RCC 7860 (cell line): ENCODE measurements at places on chromosomes 3 and 15.
A peak's percentile ranks its signal among the peaks of the same experiment; 100 is the strongest.

DNA sequence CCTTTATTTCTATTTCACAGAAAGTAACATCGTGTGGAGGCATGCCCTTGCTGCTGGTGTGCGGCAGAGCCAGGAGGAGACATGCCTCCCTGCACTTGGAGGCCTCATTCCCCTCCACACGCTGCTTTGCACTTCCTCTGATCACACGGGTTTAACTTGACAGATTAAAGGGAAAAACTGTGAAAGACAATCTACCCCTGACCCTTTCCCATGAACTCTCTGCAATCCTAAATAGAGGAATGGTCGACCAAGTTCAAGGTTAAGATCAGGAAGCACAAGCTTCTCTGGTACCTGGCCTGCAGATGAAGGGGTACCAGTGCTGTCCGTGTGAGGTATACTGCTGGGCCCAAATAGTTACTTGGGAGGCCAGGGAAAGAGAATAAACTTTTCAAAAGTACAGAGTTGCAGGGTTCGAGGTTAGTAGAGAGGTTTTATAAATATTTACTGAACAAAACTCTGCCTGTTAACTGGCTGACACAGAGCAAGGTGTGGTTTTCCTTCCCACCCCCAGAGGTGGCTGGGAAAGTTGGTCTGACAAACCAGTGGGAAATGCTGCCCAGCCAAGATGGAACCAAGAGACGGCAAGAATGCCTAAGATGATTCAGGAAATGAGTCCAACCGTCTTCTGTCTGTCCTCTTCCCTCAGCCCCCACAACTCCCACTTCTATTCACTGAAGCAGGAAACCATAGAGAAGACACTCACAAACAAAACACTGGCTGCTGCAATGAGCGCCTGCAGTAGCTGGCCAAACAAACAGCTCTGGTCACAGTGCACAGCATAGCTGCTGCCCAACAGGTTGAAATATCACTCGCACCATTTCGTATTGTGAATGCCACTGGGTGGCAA lies 79.6 kb downstream of the IGF2BP2 start:
- DNase-seq = peak; percentile 98

DNA sequence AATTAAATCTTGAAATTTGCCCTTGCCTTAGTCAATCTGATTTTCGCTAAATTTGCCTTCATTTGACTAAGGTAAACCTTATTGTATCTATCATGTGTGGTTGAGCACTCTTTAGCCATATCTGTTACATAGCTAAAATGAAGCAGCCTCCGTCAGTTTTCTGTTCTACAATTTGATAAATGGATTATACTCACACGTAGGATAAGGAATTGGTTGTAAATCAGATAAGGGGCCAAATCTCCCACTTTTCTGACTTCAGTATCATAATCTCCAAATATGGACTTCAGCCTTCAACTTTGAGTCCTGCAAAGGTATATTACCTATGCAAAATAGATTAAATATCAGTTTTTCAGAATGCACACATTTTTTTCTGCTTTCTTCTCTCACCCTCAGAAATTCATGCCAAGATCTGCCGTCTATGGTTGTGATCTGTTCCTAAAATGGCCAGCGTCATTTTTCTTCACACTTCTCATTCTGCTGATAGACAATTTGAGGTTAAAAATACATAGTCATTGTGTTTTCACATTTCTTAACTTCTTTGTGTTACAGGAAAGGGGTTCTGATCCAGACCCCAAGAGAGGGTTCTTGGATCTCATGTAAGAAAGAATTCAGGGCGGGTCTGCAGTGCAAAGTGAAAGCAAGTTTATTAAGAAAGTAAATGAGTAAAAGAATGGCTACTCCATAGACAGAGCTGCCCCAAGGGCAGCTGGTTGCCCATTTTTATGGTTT lies 36.9 kb downstream of the RAB8B start:
- DNase-seq = no peak

DNA sequence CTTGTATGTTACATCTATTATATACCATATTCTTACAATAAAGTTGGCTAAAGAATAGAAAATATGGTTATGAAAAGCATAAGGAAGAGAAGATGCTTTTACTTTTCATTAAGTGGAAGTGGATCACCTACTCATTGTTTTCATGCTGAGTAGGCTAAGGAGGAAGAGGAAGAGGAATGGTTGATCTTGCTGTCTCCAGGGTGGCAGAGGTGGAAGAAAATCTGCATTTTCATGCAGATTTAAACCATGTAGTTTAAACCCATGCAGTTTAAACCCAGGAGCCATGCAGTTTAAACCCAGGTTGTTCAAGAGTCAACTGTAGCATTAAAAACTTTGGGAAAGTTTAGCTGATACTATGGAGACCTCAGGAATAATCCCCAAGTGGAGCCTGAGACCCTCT lies 214.8 kb upstream of the NAALADL2 start:
- no peak for DNase-seq

DNA sequence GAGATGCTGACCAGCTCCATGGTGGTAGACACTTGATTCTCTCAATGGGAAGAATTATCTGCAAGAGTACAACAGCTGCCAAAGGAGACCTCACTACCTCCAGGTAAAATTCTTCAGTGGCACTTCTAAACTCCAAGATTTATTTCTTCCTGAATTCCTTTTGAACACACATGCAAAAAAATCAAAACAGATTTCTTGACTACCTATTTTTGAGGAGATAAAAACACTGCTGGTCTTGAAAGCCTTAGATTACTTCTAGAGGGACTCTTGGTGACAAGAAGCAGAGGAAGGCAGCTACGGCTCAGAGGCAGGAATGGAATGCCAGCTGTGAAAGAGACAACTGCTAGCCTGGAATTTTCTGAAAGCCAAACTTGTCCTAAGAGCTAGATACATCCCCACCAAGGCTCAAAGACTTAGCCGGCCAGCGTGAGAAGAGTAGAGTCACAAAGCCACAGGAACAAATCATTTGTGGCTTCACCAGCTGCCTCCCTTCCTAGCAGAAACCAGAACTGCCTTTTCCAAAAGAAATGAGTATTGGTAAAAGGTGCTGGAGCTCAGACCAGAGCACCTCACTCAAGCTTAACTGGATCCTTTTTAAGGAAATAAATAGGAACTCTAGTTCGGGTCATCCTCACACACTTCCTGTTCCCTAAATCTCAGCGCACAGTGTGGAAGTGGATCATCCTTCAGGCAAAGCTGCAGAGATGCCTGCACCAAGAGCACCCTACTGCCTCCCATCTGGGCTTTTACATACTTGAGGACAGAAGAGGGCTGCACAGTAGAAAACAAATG lies 32.6 kb downstream of the CLK3 start:
- DNase-seq = no peak

- no peak for DNase-seq
Measured at GRCh38 chr3:32794487-32795308, 23.1 kb upstream of the TRIM71 start.

GRCh38 chr15:28094732-28095521 lies 4.2 kb downstream of the OCA2 start:
- no peak for DNase-seq

DNA sequence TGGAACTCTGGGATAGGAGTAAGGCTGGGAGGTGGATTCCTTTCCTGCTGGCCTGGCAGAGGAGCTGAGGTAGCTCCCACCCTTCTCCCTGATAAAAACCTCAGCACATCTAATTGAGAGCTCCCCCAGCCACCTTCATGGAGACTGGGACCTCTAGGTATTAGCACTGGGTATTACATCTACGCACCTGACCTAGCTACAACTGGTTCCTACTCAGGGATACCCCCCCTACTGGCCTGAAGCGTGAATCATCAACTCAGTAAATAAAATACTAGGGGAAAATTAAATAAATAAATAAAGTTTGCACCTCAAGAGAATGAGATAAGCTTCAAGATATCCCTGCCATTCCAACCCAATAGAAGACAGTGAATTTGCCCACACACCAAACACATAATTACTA lies 140.4 kb downstream of the NEK10 start:
- DNase-seq = no peak

- DNase-seq = no peak
Measured at GRCh38 chr3:129310111-129311011, 31.7 kb downstream of the HMCES start.

- DNase-seq = peak; percentile 56
Measured at GRCh38 chr15:31471731-31472430, 145.2 kb downstream of the KLF13 start.

DNA sequence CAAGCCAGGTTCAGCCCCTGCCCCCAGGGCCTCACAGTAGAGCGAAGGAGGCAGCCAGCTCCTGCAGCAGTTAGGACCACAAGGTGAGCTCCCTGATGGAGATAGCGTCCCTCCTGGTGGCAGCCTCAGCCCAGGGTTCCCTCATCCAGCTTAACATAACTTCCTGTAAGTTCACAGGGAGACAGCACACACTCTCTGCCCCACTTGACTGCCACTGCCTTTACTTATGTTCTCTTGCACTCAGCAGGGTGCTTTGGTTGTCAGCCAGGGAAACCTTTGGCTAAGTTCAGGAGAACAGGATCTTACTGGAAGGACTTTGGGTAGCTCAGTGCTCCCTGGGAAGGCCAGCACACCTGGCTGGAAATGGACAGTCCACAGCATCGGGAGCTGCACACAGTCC lies 10.9 kb downstream of the KBTBD13 start:
- DNase-seq = no peak

DNA sequence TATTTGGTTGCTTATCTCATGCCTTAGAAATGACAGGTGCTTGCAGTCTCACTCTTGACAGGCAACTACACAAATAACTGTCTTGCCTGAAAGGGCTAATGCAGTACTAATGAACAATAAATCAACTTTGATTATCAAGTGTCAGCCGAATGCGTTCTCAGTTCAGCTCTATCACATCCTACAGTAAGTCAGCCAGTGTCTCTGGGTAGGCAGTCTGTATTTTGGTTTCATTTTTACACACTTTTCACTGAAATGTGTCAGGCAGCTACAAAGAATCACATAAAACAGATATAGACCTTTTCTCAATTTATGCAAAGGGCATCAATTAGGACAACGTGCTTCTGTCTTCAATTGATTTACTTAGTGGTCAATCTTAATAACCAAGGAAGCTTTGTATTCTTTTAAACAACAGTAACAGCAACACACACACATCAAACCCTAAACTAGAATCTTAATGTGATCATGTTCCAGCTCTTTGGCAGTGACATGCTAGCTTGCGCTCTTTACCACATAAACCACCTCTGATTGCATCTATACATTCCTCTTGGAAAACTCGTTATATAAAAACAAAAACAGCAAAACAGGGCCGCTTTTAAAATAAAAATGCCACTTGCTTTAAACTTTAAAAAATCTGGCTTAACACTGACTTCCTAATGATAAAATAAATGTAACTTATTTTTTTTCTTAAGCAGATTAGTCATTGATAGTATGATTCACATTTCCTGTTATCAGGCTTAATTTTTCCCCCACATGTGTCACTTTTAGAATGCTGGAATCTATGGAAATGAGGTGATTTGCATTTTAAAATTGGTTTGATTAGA lies 520.4 kb downstream of the FOXP1 start:
- peak; percentile 17 for DNase-seq

- no peak for DNase-seq
Measured at GRCh38 chr15:63805993-63806980, 27.5 kb downstream of the HERC1 start.

DNA sequence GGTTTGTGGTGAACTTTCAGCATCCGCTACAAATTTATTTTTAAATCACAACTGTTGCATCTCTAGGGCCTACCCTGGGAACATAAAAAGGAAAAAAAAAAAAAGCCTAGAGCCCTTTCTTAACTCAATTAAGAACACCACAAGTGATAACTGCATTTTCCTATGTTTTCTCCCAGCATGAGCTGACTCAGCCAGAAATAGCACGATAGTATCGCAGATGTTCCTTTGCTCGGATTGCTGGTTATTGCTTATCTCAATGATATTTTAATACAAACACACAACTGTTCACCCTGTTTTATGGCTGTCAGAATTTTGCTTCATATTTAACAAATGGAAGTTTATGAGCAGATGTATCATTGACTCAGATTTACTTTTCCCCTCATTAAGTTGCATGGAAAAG lies 251.8 kb upstream of the SUCLG2 start:
- DNase-seq = no peak

- DNase-seq = no peak
Measured at GRCh38 chr15:74821091-74821789, 5.2 kb upstream of the CPLX3 start.

- DNase-seq = no peak
Measured at GRCh38 chr3:32951410-32951811, at the start of gene CCR4. Gene CCR4 (plus strand): TSS chr3:32951644. CDS start chr3:32953423, 1,779 bp downstream.

- no peak for DNase-seq
Measured at GRCh38 chr3:60399861-60400845, 851.1 kb downstream of the FHIT start.

GRCh38 chr3:14280326-14280725 lies 101.7 kb downstream of the LSM3 start:
- peak; percentile 17 for DNase-seq

- no peak for DNase-seq
Measured at GRCh38 chr15:69317392-69317841, 18.7 kb downstream of the PAQR5 start.

DNA sequence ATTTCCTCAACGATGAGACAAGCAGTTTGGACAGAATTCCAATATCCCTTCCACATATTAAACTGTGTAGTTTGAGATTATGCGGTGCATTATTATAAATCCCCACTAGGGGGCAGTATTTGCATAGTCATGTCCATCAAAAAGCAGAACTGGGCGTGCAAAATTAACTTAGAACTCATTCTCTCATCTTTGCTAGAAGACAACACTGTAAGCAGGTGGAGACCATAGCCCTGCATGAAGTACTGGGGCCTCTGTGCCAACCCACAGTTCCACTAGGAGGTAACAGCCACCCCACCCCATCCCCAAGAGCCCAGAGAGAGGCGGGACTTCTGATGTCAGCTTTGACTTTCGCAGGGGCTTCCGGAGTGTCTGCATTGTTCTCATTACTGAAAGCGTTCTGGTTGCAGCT lies 106.6 kb upstream of the TMC3 start:
- DNase-seq = peak; percentile 29

DNA sequence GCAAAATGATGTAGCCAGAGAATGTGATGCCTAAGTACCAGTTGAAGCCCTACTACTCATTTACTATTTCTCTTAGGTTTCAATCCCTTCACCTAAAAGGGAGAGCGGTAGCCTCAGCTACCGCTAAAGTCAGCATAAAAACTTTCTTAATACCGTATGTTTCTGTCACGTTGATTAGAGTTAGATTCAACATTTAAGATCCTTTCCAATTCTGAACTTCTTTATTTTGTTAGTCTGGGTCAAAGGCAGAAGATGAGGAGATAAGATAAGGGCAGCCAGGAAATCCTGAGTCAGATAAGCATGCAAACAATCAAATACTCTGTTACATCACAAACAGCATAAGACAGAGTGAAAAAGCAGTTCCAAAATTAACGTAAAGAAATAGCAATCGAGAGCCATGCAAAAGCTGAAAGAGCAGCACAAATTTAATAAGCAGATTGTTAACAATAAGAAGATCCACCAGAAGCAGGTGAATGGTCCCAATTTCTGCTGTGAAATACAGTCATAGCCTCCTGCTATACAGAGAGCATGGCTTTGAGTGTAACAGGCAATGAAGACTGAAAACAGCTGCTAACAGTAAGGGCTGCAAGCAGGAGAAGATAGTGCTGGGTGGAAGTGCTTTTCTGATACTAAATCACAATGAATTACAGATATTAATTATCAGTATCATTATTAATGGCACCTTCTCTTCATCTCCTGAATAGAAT lies 3.0 kb downstream of the TMEM207 start:
- no peak for DNase-seq

GRCh38 chr15:66897416-66897815 lies 168.0 kb upstream of the SMAD3 start:
- no peak for DNase-seq
